Activated CD4-positive, alpha-beta T cell treated with anti-CD3 and anti-CD28 coated beads for 36 hours (primary cell): ENCODE measurements at places on chromosomes 2 and 18. TPM values are rescaled to one million over a fixed set of nuclear protein-coding genes. Genes with fewer than 3 reads are reported as not detected.

Gene ZSWIM2
- not detected for total RNA-seq

DNA sequence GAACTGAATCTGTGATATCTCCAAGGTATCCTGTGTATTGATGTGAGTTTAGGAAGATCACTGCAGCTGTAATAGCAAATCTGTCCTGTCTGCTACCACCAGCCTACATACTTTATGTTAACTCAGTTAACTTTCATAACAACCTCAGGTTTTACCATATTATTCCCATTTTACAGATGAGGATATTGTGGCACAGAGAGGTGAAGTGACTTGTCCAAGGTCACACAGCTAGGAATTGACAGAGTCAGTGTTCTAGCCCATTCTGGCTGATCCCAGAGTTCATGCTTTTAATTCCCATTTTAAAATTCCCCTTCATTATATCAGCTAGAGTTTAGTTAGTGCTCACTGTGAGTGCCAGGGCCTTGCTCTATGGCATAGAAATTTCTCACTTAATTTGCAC, 49.4 kb downstream of the PLEK start:
- H3K27me3 ChIP-seq = peaks cover 4% of the 10 kb centered on the region
- no peak overlapping the region for H3K4me3 ChIP-seq
- H3K4me1 ChIP-seq = peaks cover 5% of the 10 kb centered on the region
- no peak overlapping the region for H3K27ac ChIP-seq
- DNase-seq = no peak

Gene TWIST2
- not detected for total RNA-seq

- H3K4me3 ChIP-seq = no peak overlapping the region
- no peak overlapping the region for H3K27ac ChIP-seq
- H3K4me1 ChIP-seq = no peaks in the 10 kb centered on the region
- no peaks in the 10 kb centered on the region for H3K36me3 ChIP-seq
- H3K27me3 ChIP-seq = peaks cover 7% of the 10 kb centered on the region
- DNase-seq = no peak
These were observed 289.8 kb upstream of the SPRED2 start for GRCh38 chr2:65722028-65722778.

Gene RTP5
- total RNA-seq = 0.07 TPM

DNA sequence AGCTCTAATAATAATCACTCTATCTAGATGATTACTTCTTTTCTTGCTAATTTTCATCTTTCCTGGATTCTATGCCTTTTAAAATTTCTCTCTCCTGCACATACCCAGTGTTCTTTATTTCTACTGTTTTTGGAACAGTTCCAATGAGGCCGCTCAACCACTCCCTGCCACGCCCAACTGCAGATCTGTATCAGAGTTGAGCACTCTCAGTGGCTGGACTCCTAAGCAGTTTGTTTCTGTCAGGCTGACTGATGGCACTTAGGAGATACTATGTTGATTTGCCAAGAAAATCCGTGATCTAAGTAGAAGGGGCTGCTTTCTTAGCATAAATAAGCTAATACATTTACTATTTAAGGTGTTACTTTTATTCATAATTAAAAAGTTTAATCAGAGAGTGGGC, 192.8 kb downstream of the ARHGAP15 start:
- H3K4me3 ChIP-seq = no peak overlapping the region
- peaks cover 45% of the 10 kb centered on the region for H3K4me1 ChIP-seq
- no peak for DNase-seq

- no peaks in the 10 kb centered on the region for H3K4me1 ChIP-seq
- H3K27me3 ChIP-seq = no peaks in the 10 kb centered on the region
- DNase-seq = no peak
- H3K36me3 ChIP-seq = no peaks in the 10 kb centered on the region
- no peak overlapping the region for H3K4me3 ChIP-seq
These were observed 99.6 kb upstream of the ST3GAL5 start for GRCh38 chr2:85988175-85988913.

GRCh38 chr18:44320619-44321460, 359.8 kb upstream of the SETBP1 start:
- no peaks in the 10 kb centered on the region for H3K27me3 ChIP-seq
- DNase-seq = no peak
- H3K4me3 ChIP-seq = no peak overlapping the region
- H3K36me3 ChIP-seq = no peaks in the 10 kb centered on the region

DNA sequence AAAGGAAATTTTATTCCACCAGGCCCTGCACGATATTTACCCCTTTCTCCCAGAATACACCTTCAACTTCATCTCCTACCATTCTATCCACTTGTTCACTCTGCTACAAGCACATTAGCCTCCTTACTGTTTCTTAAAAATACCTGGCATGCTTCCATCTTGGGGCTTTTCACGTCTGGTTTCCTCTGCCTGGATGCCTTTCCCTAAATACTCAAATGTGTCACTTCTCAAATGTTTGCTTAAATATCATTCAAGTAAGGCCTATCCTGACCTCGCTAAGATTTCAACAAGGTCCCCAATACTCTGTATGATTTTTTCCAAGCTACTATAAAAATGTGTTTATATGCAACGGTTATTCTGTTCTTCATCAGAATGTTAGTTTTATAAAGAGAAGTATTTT, 433.0 kb upstream of the CHAC2 start:
- no peaks in the 10 kb centered on the region for H3K36me3 ChIP-seq
- no peak for DNase-seq
- H3K27me3 ChIP-seq = no peaks in the 10 kb centered on the region
- no peak overlapping the region for H3K27ac ChIP-seq

Gene ALLC
- not detected for total RNA-seq

Gene SNTG2
- total RNA-seq = 0.57 TPM

DNA sequence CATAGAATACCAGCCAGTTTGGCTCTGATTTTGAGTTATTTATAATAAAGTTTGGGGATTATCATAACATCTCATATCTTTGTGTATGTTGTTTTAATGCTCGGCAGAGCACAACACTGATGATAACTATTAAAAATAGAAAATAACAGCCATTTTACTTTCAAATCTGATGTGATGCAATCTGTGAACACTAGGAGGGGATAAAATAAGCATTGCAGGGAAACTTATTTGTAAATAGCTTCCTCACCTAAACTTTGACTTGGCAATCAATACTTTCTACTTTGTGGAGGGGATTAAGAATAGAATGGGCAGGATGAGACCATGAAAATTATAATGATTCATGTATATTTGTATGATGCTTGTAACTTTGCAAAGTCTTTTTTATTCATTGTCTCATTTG, 54.4 kb downstream of the USP14 start:
- DNase-seq = no peak
- H3K36me3 ChIP-seq = peaks cover 66% of the 10 kb centered on the region
- no peak overlapping the region for H3K27ac ChIP-seq
- no peaks in the 10 kb centered on the region for H3K4me1 ChIP-seq
- no peak overlapping the region for H3K4me3 ChIP-seq

DNA sequence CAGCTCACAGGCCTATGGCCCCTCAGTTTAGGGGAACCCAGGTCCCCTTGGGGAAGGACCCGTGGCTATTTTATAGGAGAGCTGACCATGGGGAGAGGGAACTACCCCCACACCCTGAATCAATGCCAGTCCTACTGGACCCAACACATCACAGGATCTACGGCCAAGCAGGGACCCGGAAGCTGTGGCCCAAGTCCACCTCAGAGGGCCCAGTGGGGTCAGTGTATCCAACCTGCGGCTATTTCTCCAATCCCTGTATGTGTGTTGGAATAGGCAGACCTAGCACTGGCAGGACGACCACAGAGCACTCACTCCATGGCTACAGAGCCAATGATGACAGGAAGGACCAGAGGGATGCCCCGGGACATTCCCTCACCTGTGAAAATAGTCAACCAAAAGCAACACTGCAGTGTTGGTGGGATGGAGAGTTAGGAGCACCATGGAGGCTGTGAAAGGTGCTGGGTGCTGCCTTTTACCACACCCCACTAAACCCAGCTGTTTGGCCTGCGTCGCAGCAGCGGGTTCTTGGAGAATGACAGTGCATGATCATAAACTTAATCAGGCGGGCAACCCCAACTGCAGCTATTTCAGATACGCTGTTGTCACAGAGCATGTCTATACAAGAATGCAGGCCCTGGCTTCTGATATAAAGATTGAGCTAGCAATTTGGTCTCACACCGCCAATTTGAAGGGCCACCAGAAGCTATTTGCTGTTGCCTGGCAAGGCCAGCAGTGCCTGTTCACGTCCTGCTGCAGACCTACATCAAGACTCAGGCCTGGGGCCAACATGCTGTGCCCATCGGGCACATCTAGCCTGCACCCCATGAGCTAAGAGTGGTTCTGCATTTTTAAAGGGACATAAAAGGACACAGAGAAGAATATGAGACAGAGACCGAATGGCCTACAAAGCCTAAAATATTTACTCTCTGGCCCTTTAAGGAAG, 110.4 kb downstream of the EIPR1 start:
- DNase-seq = no peak
- no peaks in the 10 kb centered on the region for H3K4me1 ChIP-seq
- peaks cover 29% of the 10 kb centered on the region for H3K36me3 ChIP-seq
